Suprapubic skin (tissue), 4 donors: ENCODE measurements at places on chromosomes 2 and 18. TPM values are rescaled to one million over a fixed set of nuclear protein-coding genes. Genes with fewer than 3 reads are reported as not detected.

DNA sequence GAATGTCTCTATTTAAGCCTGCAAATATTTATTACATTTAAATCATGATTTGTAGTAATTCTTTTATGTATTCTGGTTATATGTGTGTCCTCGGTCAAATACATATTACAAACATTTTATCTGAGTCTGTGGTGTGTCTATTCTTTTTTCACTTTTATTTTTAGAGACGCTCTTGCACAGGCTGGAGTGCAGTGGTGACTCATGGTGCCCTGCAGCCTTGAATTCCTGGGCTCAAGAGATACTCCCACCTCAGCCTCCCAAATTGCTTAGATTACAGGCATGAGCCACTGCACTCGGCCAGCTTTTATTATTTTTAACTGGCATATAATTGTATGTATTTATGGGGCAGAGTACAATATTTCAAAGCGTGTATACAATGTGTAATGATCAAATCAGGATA is 47.5 kb downstream of the ARID5A start:
- no peaks in the 10 kb centered on the region for H3K4me1 ChIP-seq
- no peaks in the 10 kb centered on the region for H3K36me3 ChIP-seq
- no peak for DNase-seq
- no peaks in the 10 kb centered on the region for H3K27me3 ChIP-seq

DNA sequence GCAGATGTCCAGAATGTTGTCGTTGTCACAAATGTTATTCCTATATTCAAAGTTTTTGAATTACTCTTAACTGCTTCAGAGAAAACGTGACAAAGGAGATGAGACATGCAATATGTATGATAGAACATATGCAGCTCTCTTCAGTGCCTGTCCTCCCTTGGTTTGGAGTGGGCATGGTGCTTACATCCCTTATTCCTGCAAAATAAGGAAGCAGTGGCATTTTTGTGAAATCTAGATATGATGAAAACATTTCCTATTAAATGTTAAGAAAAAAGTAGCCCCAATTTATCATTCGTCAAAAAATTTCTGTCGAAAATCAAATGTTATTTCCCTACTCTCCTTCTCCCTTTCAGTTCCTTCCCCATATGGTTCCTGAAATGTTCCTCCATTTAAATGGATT is 457.5 kb upstream of the FANCL start:
- no peaks in the 10 kb centered on the region for H3K36me3 ChIP-seq
- H3K4me3 ChIP-seq: no peak overlapping the region
- H3K27ac ChIP-seq: no peak overlapping the region
- no peaks in the 10 kb centered on the region for H3K27me3 ChIP-seq

DNA sequence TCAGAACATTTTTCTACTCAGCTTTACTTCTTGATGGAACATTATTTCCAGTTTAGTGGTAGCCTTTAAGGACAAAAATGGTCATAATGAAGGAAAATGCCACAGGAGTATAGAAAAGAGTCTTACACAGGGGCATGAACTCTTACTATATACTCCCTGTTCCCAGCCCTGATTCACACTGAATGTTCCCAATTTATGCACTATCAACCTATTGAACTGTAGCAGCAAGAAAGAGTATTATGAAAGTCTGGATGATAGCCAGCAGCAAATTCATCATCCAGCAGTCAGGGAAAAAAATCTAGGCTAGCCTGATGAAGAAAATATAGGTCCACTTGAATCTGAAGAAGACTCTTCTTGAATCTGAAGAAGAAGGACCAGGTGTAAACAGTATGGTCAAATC is 1170.3 kb upstream of the CHAC2 start:
- no peaks in the 10 kb centered on the region for H3K36me3 ChIP-seq
- H3K27me3 ChIP-seq: no peaks in the 10 kb centered on the region
- H3K4me3 ChIP-seq: no peak overlapping the region
- H3K27ac ChIP-seq: no peak overlapping the region

DNA sequence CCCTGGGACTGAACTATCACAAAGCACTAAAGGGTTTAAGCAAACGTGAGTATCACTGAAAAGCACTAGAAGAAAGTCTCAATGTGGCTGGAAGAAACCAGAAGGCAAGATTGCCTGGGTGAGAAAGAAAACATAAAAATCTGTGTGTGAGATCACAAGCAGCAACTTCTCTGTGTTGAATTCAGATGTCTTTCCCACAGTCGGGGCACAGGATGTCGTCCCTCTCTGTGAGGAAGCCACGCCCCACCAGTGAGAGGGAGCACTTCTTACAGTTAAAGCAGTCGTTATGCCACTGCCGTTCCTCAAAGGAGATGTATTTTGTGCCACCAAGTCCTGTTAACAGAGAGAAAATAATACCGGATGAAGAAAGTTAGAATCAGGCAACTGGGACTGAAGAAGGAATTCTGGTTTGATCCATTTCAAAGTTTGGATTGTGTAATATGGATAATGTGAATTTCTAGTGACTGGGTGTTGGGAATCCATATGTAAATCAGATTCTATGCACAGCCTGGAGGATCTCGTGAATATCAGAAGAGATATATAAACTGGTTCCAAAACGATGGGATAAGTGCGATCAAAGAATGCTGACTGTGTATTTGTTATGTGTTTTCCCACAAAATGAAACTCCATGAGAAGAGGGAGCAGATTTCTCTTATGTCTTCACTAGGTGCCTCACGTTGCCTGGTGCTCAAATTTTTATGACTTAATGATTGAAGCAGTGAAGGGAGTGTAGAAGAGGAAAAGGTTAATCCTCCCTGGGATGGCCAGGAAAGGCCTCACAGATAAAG is 24.0 kb downstream of the C2orf49 start:
- H3K36me3 ChIP-seq: peaks cover 73% of the 10 kb centered on the region
- H3K4me1 ChIP-seq: no peaks in the 10 kb centered on the region
- no peak overlapping the region for H3K4me3 ChIP-seq
- no peaks in the 10 kb centered on the region for H3K27me3 ChIP-seq

DNA sequence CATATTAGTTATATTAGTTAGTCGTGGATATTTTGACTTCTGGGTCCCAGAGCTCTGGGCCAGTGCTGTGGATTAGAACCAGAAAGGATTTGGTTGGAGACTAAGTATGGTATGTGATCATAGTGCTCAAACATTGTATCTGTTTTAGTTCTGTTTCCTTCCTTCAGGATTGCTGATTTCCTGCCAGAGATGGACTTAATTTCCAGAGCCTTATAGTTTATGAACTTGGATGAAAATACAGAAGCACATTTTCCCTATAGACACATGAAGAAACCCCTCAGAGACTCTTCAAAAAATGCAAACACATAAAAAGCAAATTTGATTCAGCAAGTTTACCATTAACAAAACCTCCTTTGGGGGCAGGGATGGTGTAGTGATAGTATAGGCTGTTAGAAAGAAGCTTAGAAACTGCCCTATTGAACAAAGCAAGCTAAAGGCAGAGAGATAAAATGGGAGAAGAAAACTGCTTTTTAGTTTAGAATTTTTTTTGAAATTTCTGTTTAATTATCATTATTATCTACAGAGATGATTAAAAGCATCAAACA is 88.7 kb upstream of the EFEMP1 start:
- no peaks in the 10 kb centered on the region for H3K36me3 ChIP-seq
- H3K4me1 ChIP-seq: no peaks in the 10 kb centered on the region
- H3K27me3 ChIP-seq: no peaks in the 10 kb centered on the region
- no peak for DNase-seq

GRCh38 chr2:209685340-209685739 is 86.3 kb upstream of the UNC80 start:
- no peak overlapping the region for H3K27ac ChIP-seq
- no peak overlapping the region for H3K4me3 ChIP-seq
- DNase-seq: no peak

DNA sequence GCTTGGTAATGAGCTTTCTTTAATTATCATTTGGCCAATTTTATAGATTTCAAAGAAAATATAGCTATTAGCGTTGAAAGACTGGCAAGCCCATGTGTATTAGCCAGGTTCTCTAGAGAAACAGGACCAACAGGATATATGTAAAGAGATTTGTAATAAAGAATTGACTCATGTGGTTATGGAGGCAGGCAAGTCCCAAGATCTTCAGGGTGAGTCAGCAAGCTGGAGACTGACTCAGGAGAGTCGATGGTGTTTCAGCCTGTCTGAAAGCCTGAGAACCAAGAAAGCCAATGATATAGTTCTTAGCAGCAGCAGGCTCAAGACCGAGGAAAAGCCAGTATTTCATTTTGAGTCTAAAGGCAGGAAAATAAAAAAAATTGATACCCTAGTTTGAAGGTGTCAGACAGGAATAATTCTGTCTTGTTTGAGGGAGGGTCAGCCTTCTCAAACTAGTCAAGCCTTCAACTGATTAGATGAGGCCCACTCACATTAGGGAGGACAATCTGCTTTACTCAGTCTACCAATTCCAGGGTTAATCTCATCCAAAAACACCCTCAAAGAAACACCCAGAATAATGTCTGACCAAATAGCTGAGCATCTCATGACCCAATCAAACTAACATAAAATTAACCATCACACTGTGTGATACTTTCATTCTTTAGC is 78.3 kb upstream of the CRIM1 start:
- no peaks in the 10 kb centered on the region for H3K4me1 ChIP-seq
- no peak for DNase-seq
- H3K36me3 ChIP-seq: no peaks in the 10 kb centered on the region
- H3K27me3 ChIP-seq: no peaks in the 10 kb centered on the region
- H3K4me3 ChIP-seq: no peak overlapping the region

DNA sequence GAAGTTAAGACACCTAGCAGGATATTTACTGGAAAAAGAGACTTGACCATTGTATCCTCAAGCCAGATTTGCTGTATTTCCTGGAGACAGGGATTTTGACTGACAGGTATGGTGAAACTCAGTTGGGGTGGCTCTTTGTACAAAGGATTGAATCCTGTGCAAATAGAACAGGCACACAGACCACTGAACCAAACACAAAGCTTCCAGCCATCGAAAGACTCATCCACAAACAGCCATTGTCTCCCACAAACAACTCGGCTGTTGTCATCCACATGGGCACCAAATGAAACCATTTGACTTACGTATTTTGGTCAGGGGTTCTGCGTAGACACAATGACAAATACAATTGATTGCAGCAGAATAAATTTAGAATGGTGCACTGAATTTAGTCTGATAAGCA is 15.9 kb downstream of the RNF152 start:
- H3K36me3 ChIP-seq: peaks cover 6% of the 10 kb centered on the region
- no peaks in the 10 kb centered on the region for H3K27me3 ChIP-seq
- no peak overlapping the region for H3K4me3 ChIP-seq
- H3K27ac ChIP-seq: no peak overlapping the region
- no peak for DNase-seq
- peaks cover 10% of the 10 kb centered on the region for H3K4me1 ChIP-seq

- no peak overlapping the region for H3K4me3 ChIP-seq
- DNase-seq: no peak
- no peak overlapping the region for H3K27ac ChIP-seq
- no peaks in the 10 kb centered on the region for H3K4me1 ChIP-seq
- H3K36me3 ChIP-seq: no peaks in the 10 kb centered on the region
- H3K27me3 ChIP-seq: no peaks in the 10 kb centered on the region
Measured at GRCh38 chr2:111199840-111200239, 79.1 kb downstream of the BCL2L11 start.

DNA sequence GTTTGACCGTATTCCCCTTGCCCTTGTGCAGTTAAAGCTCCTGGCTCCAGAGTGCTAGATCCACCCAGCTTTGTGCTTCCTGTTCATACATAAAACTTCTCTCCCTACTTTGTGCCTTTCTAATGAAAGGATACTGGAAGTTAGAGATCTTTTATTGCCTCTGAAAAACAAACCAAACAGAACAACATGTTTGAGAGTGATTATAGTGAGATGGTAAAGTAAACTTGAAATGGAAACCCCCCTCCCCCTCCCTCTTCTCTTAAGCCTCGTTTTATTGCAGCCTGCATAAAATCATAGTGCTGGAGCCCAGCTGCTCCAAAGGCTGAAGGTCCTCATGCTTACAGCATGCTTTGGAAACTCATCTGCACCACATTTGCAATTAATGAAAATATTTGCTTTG is 125.1 kb downstream of the TANC1 start:
- peaks cover 69% of the 10 kb centered on the region for H3K4me1 ChIP-seq
- H3K27ac ChIP-seq: peak overlapping the region; percentile 62
- no peaks in the 10 kb centered on the region for H3K27me3 ChIP-seq

DNA sequence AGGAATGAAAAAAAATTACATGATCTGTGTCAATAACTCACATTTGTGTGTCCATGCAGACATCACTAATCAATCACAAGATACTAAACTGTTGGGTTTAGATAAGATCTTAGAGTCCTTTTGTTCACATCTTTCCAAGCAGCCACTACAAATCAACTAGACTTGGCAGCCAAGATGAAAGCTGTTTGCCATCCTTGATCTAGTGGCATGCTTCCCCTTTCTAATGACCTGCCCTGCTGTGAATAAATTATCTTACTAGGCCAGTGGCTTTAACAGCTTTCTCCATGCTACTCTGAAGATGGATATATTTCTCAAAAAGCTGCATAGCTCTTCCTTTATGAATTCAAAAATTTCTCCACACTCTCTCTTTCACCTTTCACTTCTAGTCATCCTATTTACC is 1338.0 kb upstream of the ACVR2A start:
- H3K27ac ChIP-seq: no peak overlapping the region
- DNase-seq: no peak
- H3K4me1 ChIP-seq: no peaks in the 10 kb centered on the region
- H3K4me3 ChIP-seq: no peak overlapping the region
- H3K27me3 ChIP-seq: no peaks in the 10 kb centered on the region

DNA sequence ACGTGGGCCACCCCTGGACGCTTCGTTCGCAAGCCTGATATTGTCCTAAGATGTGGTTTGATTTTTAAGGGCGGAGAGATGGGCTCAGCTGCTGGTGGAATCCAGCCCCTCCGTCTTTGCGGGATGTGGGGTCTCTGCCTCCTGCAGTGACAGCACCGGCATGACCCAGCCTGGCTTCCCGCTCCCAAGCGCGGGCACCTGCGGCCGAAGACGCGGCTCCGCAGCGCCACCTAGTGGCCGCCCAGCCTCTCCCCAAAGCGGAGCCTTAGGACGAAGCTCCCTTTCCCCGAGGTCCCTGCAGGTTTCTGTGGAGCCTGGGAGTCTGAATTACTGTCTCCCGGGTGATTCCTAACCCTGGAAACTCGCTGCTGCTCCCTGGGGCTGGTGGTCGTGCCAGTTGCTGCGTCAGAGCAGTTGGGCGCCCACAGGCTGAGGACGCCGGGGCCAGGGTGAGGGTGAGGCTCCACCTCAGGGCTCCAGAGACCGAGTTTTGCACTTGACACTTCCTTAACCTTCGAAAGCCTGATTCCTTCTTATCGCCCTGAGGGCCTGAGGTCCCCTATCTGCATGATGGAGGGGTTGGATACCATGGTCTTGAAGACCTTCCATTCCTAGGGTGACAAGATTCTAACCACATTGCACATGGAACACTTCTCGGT is 137.5 kb downstream of the TPO start:
- no peak overlapping the region for H3K4me3 ChIP-seq
- no peaks in the 10 kb centered on the region for H3K36me3 ChIP-seq
- peaks cover 7% of the 10 kb centered on the region for H3K27me3 ChIP-seq
- DNase-seq: no peak
- H3K4me1 ChIP-seq: peaks cover 8% of the 10 kb centered on the region

Gene STEAP3
- total RNA-seq: 18.3 TPM

Gene DOCK10
- total RNA-seq: 35.4 TPM

Gene CREG2
- total RNA-seq: not detected

Gene PKDCC
- total RNA-seq: 8.5 TPM

Gene AGXT
- not detected for total RNA-seq

Gene OTOF
- 0.39 TPM for total RNA-seq

Gene ACVR1C
- total RNA-seq: 0.64 TPM

Gene ATL2
- 144 TPM for total RNA-seq

Gene CD226
- total RNA-seq: 0.08 TPM

Gene XDH
- 1.2 TPM for total RNA-seq

Gene CROCC2
- not detected for total RNA-seq
